Central memory CD4-positive, alpha-beta T cell (primary cell): ENCODE measurements at places on chromosomes 5 and 9.
A peak's percentile ranks its signal among the peaks of the same experiment; 100 is the strongest.

DNA sequence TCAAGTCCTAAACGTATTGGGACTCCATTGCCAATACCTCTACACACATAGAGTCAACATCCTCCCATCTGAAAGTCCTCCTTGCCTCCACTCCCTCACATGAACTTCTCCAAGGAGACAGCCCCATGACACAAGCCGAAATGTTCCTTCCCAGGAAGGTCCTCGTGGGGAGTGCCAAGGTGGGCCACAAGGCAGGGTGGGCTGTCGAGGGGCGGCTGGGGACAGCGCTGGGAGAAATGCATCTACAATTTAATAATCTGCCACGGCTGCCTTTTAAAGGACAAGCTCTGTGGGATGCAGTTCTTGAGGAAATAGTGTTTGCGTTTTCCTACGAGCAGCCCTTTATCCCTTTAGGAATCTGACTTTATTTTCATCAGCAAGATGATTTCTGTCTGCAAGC lies 138.7 kb downstream of the GABBR2 start:
- no peak for DNase-seq

DNA sequence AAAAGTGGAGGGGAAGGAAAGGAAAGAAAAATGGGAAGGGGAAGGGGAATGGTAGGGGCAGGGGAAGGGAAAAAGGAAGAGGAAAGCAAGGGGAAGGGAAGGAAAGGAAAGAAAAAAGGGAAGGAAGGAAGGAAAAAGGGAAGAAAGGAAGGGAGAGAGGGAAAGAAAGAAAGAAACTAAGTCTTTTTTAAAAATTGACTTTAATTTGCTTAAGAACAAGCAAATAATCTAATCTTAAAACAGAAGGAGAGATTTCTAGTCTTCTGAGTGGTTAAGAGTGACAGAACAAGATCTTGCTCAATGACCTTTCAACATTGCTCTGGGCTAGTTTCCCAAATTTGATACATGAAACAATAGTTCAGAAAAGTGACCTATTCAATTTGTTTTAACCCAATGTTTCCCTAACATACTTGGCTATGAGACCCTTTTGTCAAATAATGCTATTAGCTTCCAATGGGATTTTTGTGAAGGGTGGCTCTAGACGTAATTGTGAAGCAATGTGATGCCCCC lies 33.4 kb upstream of the GLIS3 start:
- DNase-seq, result no peak

DNA sequence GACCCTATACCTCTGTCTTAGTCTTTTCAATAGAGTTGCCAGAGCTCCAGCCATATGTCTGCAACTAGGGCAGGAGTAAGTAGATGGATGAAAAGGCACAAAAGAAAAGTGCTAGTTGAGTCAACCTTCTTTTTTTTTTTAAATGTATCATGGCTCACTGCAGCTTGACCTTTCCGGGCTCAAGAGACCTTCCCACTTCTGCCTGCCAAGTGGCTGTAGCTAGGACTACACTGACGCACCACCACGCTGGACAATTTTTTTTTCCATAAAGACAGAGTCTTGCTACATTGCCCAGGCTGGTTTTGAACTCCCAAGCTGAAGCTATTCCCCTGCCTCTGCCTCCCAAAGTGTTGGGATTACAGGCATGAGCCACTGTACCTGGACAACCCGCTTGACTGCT lies 27.3 kb downstream of the FOXE1 start:
- DNase-seq, result no peak

- DNase-seq, result no peak
Observed at GRCh38 chr9:126157423-126157822, 169.2 kb upstream of the MVB12B start.

DNA sequence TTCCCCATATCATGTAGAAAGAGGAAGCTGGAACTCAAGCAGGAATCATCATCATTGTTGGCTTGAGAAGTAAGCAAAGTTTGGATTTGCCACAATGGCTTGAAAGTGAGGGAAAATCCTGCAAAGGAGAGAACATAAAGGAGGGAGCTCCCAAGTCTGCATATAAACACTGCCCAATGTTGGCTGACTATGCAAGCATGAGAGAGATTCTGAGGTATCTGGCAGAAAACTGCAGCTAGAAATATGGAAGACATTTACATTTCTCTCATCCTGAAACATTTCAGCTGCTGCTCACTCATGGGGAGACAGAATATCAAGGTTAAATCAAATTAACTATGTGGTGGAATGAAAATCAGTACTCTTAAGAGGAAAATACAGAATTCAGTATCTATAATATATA lies 415.6 kb upstream of the TNC start:
- no peak for DNase-seq

GRCh38 chr5:158543539-158544387 lies 556.0 kb downstream of the EBF1 start:
- no peak for DNase-seq

DNA sequence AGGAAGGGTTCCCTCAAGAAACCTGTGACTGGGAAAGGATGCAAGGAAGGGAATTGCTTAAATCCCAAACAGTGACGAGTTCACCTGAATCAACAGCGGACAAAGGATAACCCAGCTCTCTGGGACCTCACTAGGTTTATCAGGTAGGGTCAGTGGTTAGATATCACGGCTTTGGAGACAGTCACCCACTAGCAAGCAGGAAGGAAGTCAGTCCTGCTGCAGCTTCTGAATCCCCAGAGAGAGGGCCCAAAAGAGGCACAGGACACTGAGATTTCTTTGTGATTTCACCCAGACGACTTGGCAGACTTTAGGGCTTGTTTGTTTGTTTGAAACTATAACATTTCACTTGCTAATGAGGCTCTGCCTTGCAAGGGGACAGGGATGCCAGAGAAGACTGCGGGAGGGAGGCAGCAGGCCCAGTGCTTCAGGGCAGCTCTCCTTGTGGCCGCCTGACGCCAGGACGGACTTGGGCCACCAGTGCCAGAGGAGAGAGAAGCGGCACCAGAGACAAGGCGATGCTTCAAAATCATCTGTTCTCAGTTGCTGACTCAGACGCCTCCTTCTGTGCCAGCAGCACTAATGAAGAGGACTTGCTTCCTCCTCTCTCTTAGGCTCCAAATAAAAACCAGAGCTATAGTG lies 275.6 kb upstream of the SLC30A5 start:
- DNase-seq, result no peak

DNA sequence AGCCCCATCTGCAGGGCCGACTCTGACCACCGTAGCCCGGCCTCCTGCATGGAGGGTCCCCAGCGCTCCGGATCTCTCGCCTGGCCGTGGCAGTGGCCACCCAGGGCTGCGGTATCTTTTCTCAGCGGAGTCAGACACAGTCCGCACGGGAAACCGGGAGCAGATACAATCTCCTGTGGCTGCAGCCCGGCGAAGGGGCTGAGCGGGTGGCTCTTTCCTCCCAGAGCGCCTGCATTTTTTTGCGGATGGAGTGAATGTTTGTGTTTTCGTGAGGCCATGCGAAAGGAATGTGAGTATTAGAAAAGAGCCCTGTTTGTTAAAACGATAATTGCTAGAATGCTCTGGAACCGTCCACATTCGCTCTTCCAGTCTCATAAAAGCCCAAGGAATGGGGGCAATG lies 53.4 kb upstream of the PTCH1 start:
- no peak for DNase-seq

- no peak for DNase-seq
Observed at GRCh38 chr9:95907794-95908193, 32.3 kb downstream of the ERCC6L2 start.

DNA sequence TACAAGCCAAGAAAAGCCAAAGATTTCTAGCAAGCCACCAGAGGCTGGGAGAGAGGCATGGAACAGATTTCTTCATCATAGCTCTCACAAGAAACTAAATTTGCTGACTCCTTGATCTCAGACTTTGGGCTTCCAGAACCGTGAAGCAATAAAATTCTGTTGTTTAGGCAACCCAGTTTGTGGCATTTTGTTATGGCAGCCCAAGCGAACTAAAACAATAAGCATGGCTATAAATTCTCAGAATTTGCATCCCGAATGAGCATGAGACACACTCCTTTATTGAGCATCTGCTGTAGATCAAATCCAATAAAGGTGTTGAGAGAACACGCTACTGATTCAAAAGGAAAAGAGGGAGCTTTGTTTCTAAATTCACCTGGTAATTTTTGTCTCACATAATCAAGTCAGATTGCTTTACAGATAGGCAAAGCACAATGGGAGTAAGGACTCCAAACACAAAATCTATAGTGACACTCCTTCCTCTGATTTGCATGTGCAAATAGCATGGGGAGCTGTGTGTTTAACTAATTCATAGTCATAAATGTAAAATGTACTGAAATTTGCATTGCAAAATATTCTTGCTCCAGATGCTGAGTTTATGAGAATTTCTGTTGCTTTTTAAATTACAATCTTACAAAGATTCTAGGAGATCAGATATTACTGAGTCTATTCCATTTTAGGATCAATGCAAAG lies 308.7 kb downstream of the MED10 start:
- DNase-seq, result no peak

DNA sequence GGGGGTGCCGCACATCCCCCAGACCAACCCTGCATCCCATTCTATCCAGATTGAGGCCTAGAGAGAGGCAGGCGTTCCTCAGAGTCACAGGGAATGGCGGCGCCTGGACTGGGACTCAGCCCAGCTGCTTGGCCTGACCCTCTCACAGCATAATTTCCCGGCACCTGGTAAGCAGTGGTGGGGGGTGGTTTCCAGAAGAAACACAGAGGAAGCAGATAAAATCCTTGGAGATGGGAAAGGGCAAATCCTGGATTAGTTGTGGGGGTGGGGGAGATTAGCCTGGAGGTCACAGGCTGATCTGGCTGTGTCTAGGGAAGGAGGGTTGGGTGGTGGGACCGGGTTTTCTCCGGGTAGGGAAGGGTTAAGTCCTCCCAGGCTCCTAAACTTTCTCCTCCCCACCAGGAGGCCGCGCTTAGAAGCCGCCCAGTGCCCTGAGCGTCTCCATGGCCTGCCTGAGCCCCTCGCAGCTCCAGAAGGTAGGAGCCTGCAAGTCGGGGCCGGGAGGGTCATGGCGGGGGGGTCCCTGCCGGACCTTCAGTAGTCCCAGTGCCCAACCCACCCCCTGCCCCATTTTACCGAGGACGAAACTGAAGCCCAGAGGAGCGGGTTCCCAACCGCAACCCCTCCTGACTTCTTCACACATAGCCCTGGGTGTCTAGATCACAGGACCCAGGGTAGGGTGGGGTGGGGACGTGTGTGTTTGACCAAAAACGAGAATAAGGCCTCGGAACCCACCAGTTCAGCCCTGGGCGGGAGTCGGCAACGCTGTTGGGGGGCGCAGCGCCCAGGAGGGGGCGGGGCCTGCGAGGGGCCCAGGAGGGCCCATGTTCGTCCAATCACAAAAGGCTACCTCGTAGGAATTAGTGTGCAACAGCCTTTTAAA lies 1.3 kb downstream of the PHYHD1 start:
- DNase-seq, result no peak

GRCh38 chr9:69147041-69147834 lies 26.8 kb upstream of the TJP2 start:
- DNase-seq, result no peak

GRCh38 chr9:21576331-21577189 lies 94.4 kb upstream of the IFNE start:
- DNase-seq, result peak; percentile 55

DNA sequence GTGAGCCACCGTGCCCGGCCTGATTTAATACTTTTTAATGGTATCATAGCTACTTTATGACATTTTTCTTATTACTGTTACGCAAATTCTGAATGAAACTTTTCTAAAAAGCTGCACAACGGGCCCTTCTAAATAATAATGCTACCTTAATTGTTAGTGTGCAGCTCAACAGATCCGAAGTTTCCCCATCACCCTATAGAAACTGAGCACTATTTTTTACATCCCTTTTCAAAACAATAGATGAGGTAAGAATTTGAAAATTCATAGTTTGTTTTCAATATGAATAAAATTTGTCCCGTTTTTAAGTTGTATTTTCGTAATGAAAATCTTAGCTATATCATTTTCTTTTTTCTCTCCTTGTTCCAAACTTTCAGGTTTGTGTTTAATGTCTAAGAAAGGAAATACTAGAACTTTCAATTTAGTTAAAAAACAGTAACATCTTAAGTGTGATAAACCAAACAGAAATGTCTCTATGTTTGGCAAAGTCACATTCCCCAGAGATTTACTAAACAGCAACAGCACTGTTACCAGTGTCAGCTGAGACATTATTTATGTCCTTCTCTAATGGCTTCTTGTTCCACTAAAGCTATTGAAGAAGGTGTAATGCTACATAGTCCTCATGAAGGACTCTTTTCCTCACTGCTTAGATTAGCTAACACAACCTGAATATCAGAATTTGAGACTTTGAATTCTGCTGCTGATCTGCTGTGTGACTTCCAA lies 22.9 kb downstream of the KIF2A start:
- no peak for DNase-seq

DNA sequence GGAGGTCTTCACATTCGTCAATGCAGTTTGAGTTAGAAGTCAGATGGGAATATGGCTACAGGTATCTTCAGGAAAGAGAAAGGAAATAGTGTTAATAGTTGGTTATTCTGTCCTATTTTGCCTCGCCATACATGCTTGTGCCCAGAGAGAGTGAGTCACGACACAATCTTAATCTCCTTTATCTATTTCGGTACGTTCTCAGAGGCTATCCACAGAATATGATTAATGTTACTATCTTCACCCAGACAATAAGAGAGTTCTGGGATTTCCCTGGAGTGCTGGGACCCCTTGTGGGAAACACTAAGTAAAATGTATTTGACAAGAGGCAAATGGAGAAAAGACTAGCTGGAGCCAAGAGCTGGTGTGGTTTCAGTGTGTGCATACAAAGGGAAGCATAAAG lies 25.5 kb downstream of the MINAR2 start:
- DNase-seq, result no peak

DNA sequence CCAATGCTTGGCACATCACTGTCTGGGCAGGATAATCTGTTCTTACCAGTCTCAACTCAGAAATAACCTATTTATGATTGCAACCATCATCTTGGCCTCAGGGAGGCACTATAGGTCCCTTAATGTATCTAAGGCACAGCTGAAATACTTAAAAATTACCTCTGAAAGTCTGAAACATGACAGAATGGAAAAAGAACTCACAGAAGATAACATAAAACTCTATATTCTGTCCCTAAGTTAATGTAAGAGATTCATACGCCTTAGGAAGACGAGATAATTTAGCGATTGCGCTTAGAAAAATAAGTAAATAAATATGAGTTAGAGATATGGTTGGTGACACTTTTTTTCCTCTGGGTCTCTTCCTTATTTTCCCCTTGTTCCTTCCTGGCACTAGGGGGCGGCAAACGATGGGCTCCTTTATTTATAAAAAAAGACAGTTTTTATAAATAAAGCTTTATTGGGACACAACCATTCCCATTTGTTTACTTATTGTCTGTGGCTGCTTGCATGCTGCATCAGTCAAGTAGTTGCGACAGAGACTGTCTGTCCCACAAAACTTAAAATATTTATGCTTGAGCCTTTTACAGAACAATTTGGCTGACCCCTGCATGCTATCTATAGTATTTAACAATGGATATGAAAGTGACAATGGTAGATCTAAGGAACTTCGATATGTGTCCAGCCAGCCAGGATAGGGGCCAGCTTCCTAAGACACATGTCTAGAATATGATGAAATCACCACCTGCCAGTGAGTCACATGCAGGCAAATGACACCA lies 79.6 kb downstream of the PDE4D start:
- DNase-seq, result no peak

- no peak for DNase-seq
Observed at GRCh38 chr9:126624479-126624826, 10.7 kb downstream of the LMX1B start.

GRCh38 chr5:82738681-82739269 lies 338.4 kb downstream of the TMEM167A start:
- DNase-seq, result no peak

- no peak for DNase-seq
Observed at GRCh38 chr9:129183495-129184218, 5.6 kb upstream of the IER5L start.

- DNase-seq, result no peak
Observed at GRCh38 chr9:567128-567746, 274.3 kb upstream of the DMRT1 start.
